ENCODE measurements at places on chromosomes 7 and 10. TPM values are rescaled to one million over a fixed set of nuclear protein-coding genes. Genes with fewer than 3 reads are reported as not detected.

LAMTOR4 gene
- total RNA-seq, result 146 TPM

GRCh38 chr10:8060010-8060703, 5.7 kb downstream of the GATA3 start:
- H3K27ac ChIP-seq, result peak overlapping the region; percentile 43
- no peak overlapping the region for H3K4me3 ChIP-seq
- peaks cover 47% of the 10 kb centered on the region for H3K4me1 ChIP-seq
- no peak for DNase-seq
- peaks cover 16% of the 10 kb centered on the region for H3K27me3 ChIP-seq
- no peaks in the 10 kb centered on the region for H3K36me3 ChIP-seq

RAB19 gene
- 7.3 TPM for total RNA-seq

- H3K27me3 ChIP-seq, result no peaks in the 10 kb centered on the region
- peaks cover 2% of the 10 kb centered on the region for H3K4me1 ChIP-seq
- H3K27ac ChIP-seq, result no peak overlapping the region
- H3K4me3 ChIP-seq, result no peak overlapping the region
- DNase-seq, result no peak
- no peaks in the 10 kb centered on the region for H3K36me3 ChIP-seq
Observed at GRCh38 chr7:28107960-28108359, 72.6 kb downstream of the JAZF1 start.

- H3K4me1 ChIP-seq, result no peaks in the 10 kb centered on the region
- no peak for DNase-seq
- no peak overlapping the region for H3K27ac ChIP-seq
- no peaks in the 10 kb centered on the region for H3K27me3 ChIP-seq
Observed at GRCh38 chr7:112226701-112227276, 20.3 kb downstream of the ZNF277 start.

GRCh38 chr7:128425850-128426249, 16.1 kb upstream of the IMPDH1 start:
- H3K4me3 ChIP-seq, result no peak overlapping the region
- peaks cover 8% of the 10 kb centered on the region for H3K4me1 ChIP-seq
- no peak for DNase-seq
- H3K27ac ChIP-seq, result no peak overlapping the region

SLC18A3 gene
- not detected for total RNA-seq

GRCh38 chr10:59865101-59865500, 41.3 kb downstream of the CCDC6 start:
- no peaks in the 10 kb centered on the region for H3K36me3 ChIP-seq
- H3K4me3 ChIP-seq, result no peak overlapping the region
- H3K27me3 ChIP-seq, result no peaks in the 10 kb centered on the region

- no peak overlapping the region for H3K27ac ChIP-seq
- DNase-seq, result no peak
- no peaks in the 10 kb centered on the region for H3K27me3 ChIP-seq
Observed at GRCh38 chr10:71238626-71239025, 26.3 kb downstream of the UNC5B start.

DNA sequence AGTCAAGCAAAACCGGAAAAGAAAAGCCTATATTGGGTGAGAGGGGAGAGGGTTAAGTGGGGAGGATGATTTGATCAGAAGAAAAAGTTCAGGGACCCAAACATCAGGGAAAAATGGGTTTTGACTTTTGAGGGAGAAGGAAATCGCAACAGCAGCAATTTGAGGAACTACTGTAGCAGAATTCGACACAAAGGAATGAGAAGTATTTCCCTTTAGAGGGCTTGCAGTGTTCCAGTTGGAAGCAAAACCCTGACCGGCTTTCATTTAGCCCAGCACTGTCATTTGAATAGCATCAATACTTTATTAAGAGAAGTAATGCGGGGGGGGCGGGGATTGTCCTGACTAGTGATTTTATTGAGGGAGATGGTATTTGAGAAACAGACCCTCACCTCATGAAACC, 37.2 kb upstream of the GATA3 start:
- H3K4me1 ChIP-seq, result no peaks in the 10 kb centered on the region
- peaks cover 8% of the 10 kb centered on the region for H3K36me3 ChIP-seq
- H3K4me3 ChIP-seq, result no peak overlapping the region
- DNase-seq, result no peak
- no peak overlapping the region for H3K27ac ChIP-seq

EN2 gene
- total RNA-seq, result not detected

PGAM2 gene
- total RNA-seq, result not detected

DNA sequence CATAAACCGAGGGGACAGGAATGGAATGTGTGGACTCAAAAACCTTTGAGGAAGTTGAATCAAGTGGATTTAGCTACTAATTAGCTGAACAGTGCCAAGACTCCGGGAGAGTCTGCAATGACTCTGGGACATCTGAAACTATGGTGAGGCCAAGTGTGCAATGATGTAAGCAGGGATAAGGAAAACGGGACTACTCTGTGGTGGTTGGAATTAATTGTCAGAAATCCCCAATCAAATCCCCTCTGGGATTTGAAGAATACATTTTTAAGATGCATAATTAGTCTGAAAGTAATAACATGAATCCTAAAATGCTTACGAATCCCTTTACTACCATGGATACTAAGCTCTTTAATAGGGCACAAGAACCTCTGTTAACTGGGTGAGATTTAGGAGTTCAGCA, 602.8 kb downstream of the NRG3 start:
- H3K4me3 ChIP-seq, result no peak overlapping the region
- no peak overlapping the region for H3K27ac ChIP-seq
- no peak for DNase-seq
- H3K27me3 ChIP-seq, result no peaks in the 10 kb centered on the region
- H3K36me3 ChIP-seq, result no peaks in the 10 kb centered on the region

DNA sequence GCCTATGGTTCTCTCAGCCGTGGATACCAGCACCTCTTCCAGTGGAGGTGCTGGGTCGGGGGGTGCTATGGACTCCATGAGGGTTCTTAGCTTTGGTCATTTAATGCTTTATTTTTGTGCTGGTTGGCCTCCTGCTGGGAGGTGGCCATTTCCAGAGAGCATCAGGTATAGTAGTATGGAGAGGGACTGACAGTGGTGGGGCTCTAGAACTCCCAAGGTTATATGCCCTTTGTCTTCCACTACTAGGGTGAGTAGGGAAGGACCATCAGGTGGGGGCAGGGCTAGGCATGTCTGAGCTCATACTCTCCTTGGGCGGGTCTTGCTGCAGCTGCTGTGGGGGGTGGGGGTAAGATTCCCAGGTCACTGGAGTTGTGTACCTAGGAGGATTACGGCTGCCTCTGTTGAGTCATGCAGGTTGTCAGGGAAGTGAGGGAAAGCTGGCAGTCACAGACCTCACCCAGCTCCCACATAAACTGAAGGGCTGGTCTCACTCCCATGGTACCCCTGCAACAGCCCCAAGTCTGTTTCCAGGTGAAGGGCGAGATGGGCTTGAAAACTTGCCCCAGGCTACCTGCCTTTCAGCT, 763.2 kb upstream of the LRRTM3 start:
- no peak overlapping the region for H3K27ac ChIP-seq
- H3K27me3 ChIP-seq, result no peaks in the 10 kb centered on the region
- no peaks in the 10 kb centered on the region for H3K36me3 ChIP-seq
- no peak for DNase-seq
- H3K4me1 ChIP-seq, result no peaks in the 10 kb centered on the region
- H3K4me3 ChIP-seq, result no peak overlapping the region

GPRIN2 gene
- 91.0 TPM for total RNA-seq

PON1 gene
- total RNA-seq, result 0.59 TPM

TMEM236 gene
- 0.55 TPM for total RNA-seq

AGAP6 gene
- 21.3 TPM for total RNA-seq

- no peaks in the 10 kb centered on the region for H3K27me3 ChIP-seq
- peak; percentile 78 for DNase-seq
- H3K4me1 ChIP-seq, result peaks cover 17% of the 10 kb centered on the region
- H3K36me3 ChIP-seq, result peaks cover 35% of the 10 kb centered on the region
- H3K27ac ChIP-seq, result peak overlapping the region; percentile 64
- H3K4me3 ChIP-seq, result no peak overlapping the region
Observed at GRCh38 chr10:102384606-102385429, 10.7 kb upstream of the NFKB2 start.

GRCh38 chr10:17115683-17116082, 13.9 kb downstream of the CUBN start:
- H3K4me1 ChIP-seq, result peaks cover 3% of the 10 kb centered on the region
- H3K27ac ChIP-seq, result no peak overlapping the region
- no peak for DNase-seq

GRCh38 chr10:31940839-31941653, 12.4 kb upstream of the ARHGAP12 start:
- H3K4me3 ChIP-seq, result no peak overlapping the region
- no peaks in the 10 kb centered on the region for H3K27me3 ChIP-seq
- H3K27ac ChIP-seq, result peak overlapping the region; percentile 22
- no peaks in the 10 kb centered on the region for H3K36me3 ChIP-seq

- no peaks in the 10 kb centered on the region for H3K36me3 ChIP-seq
- no peak overlapping the region for H3K27ac ChIP-seq
- H3K4me3 ChIP-seq, result no peak overlapping the region
- no peaks in the 10 kb centered on the region for H3K4me1 ChIP-seq
- no peaks in the 10 kb centered on the region for H3K27me3 ChIP-seq
Observed at GRCh38 chr7:25967278-25968204, 184.5 kb upstream of the NFE2L3 start.

- DNase-seq, result no peak
- H3K4me3 ChIP-seq, result no peak overlapping the region
- H3K27me3 ChIP-seq, result no peaks in the 10 kb centered on the region
- H3K4me1 ChIP-seq, result no peaks in the 10 kb centered on the region
- H3K27ac ChIP-seq, result no peak overlapping the region
Observed at GRCh38 chr7:123657304-123657685, 1.6 kb downstream of the LMOD2 start.

PAPSS2 gene
- total RNA-seq, result 127 TPM

AOAH gene
- 33.5 TPM for total RNA-seq

- H3K27ac ChIP-seq, result no peak overlapping the region
- peaks cover 53% of the 10 kb centered on the region for H3K4me1 ChIP-seq
- H3K4me3 ChIP-seq, result no peak overlapping the region
- no peaks in the 10 kb centered on the region for H3K27me3 ChIP-seq
- no peaks in the 10 kb centered on the region for H3K36me3 ChIP-seq
- no peak for DNase-seq
Observed at GRCh38 chr10:22681783-22682183, 32.6 kb downstream of the PIP4K2A start.

OPN4 gene
- total RNA-seq, result not detected

TFPI2 gene
- 2.6 TPM for total RNA-seq
